ENCODE measurements at places on chromosomes 3 and 15.

GRCh38 chr3:64117483-64117882 is 94.2 kb upstream of the PSMD6 start:
- no peak for DNase-seq

- no peak for DNase-seq
Measured at GRCh38 chr3:124298301-124298700, 306.4 kb upstream of the ROPN1 start.

DNA sequence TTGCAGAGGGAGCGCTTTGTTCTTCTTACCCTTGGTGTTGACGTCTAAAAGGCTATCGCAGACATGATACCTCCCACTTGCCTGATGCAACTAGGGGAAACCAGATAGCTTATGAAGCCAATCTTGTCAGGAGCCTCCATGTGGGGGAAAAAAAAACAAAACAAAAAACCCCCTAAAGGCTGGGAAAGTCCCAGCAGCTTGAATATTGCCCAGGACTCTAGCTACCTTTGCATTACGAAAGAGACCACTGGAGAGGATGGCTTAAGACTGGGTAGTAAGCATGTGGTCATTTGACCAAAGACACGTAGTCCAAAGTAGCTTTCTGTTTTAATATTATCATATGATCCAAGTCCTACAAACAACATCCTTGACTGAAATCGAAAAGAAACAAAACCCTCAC is 120.7 kb upstream of the WNT5A start:
- DNase-seq = no peak

DNA sequence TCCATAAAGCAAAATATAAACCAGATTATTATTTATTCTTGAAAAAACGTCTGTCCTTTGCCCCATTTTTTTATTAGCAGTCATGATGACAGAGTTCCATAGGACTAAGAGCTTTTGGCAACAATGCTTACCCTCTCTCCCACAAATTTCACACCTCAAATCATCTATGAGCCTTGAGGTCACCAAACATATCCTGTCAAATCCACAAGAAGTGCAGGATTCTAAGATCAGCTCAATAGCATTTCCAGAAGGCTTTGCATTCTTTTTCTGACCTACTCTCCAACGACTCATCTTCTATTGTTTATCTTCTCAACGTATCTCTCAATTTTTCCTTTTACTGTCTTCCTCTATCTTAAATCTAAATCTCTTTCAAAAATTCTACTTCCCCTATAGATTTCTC is 619.1 kb upstream of the BCHE start:
- DNase-seq = no peak

- DNase-seq = no peak
Measured at GRCh38 chr3:42996633-42997075, 17.5 kb downstream of the GASK1A start.

- peak; percentile 40 for DNase-seq
Measured at GRCh38 chr15:45402955-45403877, 24.9 kb upstream of the GATM start.

- no peak for DNase-seq
Measured at GRCh38 chr3:133049491-133049890, 11.3 kb downstream of the TMEM108 start.

DNA sequence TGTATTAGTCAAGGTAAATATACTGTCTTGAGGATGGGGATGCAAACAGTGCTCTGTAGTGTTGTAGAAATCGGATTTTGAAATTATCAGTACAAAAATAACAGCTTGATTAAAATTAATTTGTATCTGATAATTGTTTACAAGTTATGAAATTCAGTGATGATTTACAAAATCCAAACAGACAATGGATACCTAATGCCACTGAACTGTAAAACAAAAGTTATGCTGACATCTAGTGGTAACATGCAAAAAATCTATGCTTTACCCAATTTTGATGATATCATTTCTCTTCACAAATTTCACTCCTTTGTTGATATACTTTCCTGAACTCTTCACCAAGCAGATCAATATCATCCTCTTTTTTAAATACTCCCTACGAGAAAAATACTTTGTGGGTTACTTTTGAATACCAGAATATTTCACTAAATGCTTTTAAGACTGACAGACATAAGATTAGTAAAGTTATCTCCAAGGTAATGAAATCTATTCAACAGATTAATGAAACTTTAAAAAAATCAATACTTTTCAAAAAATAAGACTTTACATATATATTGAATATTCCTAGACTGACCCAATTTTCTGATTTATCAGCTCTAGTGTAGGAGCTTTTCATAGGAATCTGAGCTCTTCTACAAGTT is 36.0 kb downstream of the MNS1 start:
- DNase-seq = no peak

GRCh38 chr3:59654123-59654479 is 604.3 kb upstream of the CFAP20DC start:
- no peak for DNase-seq

DNA sequence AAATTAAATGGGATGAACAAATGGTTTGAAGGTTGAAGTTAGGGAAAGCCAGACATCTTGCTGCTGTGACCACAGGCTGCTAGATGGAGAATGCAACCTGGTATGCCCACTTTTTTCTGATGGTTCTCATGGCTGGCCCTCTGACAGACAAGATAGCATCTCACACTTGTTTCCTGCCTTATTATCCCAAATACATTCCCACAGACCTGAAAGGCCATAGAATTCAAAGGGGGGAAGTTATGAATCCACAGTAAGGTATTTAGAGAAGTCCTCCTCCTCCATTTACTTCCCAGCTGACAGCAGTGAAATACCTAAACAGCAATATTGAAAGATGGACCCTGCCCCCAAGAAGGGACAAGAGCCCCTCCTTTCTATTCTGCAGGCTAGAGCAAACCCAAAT is 32.4 kb downstream of the LEO1 start:
- DNase-seq = no peak

DNA sequence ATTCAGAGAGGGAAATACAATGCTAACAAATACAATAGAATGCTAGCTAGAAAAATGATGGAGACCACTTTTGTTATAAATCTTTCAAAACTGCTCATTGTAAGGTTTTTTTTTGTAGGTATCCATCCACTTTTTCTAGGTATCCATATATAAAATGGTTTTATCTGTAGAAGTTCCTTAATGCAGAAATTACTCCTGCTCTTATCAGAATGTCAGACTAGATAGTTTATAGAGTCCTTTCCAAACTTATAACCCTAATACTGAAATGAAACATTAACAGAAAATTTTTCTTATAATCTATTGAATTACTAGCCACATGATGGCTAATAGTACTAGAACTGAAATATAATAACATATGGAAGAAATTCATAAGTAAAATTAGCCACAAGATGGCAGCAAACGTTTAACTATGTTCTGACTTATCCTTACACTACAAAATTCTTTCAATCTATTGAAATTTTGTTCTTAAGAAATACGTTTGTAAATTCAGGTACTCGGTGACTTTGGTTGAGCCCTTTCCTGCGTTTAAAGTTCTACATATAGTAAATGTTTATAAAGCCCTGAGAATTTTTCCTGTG is 58.5 kb downstream of the ECT2 start:
- DNase-seq = no peak

GRCh38 chr3:187998611-187999010 is 155.3 kb upstream of the LPP start:
- DNase-seq = no peak

GRCh38 chr3:23162934-23163333 is 40.2 kb upstream of the UBE2E2 start:
- no peak for DNase-seq

DNA sequence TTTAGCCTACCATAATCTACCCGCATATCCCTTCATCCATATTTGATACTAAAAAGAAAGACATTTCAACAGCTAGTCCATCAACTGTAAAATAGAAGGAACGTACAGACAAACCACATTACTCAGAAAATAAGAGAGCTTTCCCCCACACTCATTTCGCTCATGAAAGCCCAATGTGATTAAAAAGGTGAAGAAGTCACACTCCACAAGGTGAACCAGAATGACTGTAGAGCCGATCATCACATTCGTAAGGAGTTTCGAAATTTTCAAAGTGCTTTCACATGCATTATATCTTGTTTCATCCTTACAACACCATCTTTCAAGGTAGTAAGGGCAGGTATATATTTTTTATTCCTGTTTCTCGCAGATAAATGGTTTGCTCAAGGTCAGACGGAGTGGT is 225.3 kb downstream of the FOXP1 start:
- DNase-seq = peak; percentile 39

DNA sequence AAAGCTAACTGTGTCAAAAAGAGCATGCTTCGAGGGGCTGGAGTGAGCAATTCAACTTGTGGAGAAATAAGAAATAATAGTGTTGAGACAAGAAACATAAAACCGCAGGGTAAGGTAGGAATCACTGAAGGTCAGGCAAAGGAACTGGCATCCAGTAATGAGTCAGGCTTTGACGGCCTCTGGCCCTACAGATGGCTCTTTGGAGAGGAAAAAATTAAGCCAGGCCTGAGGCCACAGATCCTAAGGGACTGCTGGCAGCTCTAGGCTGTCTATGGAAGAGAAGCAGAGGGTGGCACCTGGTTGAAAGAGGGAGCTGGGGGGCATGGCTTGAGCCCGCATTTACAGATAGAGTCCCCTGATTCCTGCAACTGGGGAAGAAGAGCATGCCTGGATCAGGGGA is 28.6 kb upstream of the ZSCAN2 start:
- DNase-seq = no peak

- no peak for DNase-seq
Measured at GRCh38 chr3:146087116-146087515, 73.9 kb downstream of the PLOD2 start.

- DNase-seq = peak; percentile 10
Measured at GRCh38 chr3:35639254-35640186, at the start of gene ARPP21. TSS of gene ARPP21 (plus strand) at chr3:35639525. CDS start at chr3:35681752, 42,227 bp downstream.

DNA sequence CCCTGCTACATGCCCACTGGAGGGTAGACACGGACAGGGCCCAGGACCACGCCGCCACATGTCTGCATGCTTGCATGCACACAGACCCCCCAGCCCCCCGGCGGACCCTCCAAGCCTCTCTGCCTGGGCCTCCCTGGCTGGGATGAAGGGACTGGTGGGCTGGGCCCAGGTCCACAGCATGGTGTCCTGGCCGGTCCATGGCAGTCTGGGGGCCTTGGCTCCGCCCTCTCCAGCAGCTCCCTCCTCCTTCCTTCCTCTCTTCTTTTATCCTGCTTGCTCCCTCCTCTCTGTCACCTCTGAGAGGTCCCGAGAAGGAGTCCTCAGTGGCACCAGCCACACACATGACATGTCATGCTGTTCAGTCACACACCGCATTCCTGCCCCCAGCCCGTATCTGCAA is 24.5 kb downstream of the DUSP7 start:
- no peak for DNase-seq

GRCh38 chr3:124453189-124453588 is 277.1 kb upstream of the UMPS start:
- DNase-seq = no peak

DNA sequence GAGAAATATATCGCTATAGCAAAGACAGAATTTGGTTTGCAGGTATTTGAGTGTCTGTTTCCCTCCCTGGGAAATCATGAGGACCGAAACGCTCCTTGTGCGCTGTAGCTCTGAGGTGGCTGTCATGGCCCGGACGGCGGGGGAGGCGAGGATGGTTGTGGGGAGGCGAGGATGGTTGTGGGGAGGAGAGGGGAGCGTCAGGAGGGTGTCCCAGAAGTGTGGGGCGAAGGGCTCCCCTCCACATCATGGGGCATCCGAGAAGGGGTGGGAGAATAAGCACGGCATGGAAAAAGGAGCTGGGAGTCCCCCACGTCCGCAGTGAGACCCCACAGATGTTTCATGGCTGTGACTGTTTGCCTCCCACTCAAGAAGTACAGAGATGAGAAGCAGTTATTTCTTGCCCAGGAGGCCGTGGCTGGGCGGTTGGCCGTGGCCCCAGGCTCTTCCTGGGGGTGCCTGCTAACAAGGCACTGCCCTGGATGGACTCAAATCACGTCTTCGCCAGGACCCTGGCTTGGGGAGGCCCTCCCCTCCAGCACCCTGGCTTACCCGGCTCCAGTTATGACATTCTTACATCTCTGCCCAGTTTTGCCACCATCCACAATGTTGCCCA is 947 bp upstream of the ATP10A start:
- no peak for DNase-seq

DNA sequence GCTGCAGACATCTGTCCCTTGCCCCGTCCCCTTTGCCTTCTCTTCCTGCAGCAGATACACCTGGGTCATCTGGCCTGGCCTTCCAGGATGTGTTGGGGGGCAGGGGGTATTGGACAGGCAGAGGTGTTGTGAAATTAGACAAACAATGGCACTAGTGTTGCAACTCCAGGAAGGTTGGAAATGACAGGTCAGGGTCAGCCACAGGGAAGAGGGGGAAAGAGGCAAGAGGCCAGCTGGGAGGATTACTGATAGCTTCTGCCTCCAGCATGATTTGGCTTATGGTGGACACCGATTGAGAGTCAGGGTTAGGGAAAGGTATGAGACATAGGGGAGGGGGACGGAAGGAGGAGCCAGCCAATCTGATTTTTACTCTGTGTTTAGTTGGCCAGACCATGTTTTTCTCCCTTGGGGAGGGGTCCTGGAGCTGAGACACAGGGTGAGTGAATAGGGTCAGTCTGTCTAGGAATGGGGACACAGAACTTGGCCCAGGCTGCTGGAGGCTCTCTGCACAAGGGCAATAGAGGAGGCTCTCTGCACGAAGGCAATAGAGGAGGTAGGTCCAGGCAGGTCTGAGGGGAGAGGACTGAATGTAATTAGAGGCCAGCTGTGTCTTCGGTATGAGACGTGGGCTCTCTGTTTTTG is 3.4 kb upstream of the ATP2B2 start:
- DNase-seq = no peak

DNA sequence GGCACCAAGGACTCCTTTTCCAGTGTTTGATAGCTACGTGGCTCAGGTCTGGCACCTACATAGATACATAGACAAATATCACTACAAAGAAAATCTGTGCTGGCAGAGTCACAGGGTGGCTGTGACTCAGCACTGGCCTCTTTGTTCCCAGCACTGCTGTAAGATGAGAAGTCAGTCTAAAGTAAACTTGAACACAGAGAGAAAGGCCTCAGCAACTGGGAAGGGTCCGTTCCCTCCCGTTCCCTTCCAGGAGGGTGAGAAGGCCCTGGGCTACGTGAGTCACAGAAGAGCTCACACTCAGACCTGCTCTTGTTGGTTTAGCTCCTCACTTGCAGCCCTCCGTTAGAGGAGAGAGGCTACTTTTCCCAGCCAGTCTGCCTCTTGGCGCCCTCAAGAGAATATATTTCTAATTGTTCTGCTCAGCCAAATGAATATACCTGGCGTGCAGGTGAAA is 23.1 kb downstream of the ANXA2 start:
- DNase-seq = no peak

GRCh38 chr15:40054855-40055575 is 16.0 kb upstream of the SRP14 start:
- no peak for DNase-seq

DNA sequence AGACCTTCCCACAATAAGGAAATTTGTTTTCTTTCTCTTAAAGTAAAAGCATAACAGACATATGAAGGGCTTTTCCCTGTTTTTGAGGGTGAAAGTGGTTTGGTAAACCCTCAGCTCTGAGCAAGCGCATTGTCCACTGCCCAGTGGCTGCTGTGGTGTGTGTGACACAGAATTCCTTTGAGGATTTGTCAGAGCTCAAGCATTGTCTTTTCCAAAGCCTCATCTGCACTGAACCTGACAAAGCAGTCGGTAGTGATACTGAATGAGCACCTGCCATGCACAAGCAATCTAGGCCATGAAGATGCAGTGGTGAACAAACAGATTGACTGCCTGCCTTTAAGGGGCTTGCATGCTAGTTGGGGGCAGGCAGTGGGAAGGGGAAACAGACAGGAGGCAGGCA is 128.3 kb downstream of the PLCL2 start:
- no peak for DNase-seq

Data from activated naive CD4-positive, alpha-beta T cell treated with anti-CD3 and anti-CD28 coated beads, Interleukin-2, amount 50 U/mL, for 72 hours (primary cell).